ENCODE measurements at places on chromosomes 1 and 21.

GRCh38 chr1:218942431-218942830, 231.2 kb upstream of the LYPLAL1 start:
- DNase-seq: no peak

GRCh38 chr1:201795066-201795465, 33.9 kb upstream of the IPO9 start:
- DNase-seq: no peak

DNA sequence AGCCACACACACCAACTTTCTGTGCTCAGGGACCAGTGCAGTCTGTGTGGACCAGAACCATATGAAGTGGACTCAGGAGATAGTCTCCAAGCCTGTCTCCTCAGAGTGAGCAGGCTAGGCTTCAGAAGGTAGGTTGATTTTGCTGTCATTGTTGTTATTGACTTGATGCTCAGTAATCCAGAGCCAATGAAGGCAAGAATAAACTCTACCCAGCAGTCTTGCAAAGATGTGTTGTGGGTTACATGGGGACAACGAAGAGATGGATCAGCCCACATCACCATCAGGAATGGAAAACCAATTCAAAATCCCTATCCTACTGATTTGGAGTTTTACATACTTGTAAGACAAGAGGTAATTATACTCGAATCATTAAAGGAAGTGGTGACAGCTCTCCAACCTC, 37.4 kb downstream of the PHC2 start:
- no peak for DNase-seq

GRCh38 chr1:226882631-226883409, 12.4 kb downstream of the PSEN2 start:
- peak; percentile 34 for DNase-seq

GRCh38 chr1:200206761-200207160, 179.3 kb downstream of the NR5A2 start:
- DNase-seq: no peak

DNA sequence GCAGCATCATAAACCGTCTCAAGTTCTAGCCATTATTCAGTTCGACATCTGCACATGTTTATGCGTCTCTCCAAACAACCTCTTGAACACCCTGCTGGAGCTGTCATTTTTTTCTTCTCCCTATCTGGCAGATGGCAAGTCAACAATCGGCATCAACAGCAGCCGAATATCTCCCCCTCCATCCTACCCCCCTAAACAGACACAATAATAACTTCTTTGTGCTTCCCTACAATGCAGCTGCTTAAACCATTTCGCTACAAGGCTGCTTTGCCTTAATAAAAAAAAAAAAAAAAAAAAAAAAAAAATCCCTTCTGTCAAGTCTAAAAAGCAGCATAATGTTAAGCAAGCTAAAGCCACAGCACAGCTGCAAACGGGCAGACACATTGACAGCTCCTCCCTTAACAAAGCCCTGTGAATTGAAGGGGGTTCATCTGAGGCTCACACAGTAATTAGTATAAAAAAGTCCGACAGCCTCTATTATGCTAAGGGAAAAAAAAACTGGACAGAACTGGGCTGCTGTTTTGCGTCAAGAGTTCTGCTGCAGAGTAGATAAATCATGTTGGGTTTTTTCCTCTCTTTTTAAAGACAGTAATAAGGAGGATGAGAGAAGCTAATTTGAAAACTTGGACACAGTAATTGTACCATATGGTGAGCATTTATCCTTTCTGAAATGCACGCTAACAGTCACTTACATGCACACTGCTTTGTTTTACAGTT, 136.4 kb downstream of the AKT3 start:
- DNase-seq: no peak

DNA sequence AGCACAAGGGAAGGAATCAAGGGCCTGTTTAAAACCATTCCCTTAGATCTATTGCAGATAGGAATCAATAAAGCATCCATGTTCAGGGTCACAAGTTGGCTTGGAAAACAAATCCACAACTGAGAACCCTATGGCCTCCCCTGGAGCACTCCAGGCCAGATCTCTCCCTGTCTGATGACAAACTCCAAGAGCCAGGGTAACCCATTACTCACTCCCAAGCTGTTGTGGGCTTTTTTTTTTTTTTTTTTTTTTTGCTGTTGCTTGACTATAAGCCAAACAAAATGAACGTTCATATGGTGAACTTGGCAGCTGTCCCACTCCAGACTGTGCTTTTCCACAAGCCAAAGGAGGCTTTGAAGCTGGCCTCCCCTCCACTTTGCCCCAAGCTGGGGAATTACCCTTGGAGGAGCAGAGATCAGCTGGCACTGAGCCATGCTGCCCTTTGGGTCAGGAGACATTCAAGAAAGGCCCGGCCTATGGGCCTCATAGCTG, 35.7 kb upstream of the VAV3 start:
- DNase-seq: no peak

- DNase-seq: no peak
These were observed 59.0 kb upstream of the RAVER2 start for GRCh38 chr1:64685765-64686341.

DNA sequence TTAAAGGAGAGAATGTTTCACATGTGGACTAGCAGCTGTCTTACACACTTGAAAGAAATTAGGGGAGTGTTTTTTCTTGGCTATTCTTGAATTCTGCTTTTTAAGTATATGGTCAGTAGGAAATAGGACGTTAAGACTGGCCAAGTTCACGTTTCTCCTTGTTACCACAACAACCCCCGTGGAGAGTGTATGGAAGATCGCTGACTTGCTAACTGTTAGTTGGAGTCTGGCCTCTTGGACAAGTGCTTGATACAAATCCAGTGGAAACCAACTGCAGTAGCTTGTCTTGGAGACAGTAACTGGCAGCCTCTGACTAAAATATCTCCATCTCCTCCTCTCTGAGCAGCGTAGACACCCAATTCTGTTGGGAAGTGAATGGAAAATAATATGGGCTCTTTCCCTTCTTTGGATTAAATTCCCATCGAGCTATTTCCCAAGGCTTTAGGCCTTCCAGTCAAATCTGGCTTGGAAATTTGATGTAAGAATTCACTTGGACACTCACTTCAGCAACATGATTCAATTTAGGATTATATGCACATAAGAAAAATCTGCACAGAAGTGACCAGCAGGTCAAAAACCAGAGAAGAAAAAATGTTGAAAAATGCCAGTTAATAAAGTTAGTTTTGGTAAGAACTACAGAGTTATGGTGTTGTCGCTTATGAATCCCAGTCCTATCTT, 3.6 kb upstream of the NFIA start:
- no peak for DNase-seq

DNA sequence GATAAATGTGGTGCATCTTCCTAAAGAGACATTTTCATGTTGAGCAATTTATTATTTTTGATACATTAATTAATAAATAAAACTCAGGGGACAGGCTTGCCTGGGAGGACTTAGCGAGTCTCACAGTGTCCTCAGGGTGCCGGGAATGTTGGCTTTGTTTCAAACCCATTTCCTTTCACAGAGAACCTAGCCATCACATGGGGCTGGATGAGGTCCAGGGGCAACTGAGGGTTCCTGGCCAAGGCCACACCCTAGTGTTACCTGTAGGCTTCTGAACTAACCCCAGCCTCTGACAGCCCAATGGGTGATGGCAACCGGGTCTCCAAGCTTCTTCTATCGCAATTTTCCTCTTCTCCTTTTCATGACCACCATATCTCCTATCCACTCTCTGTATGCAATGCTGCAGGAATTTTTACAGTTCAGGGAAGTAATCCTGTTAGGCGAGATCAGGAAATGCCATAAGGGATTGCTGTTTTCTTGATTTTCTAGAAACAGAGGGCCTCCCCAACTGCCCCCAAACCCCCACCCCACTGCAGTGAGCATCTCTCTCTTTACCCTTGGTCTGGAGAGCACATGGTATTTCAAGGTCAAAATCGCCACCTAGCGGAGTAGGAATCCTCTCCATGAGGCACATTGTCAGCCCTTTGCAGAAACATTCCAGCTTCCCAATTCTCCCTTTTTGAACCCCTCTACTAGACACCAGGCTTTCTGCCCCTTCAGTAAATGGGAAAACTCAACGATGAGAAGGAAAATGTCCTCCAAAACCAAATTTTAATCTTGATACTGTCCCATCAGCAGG, 22.1 kb upstream of the SMYD3 start:
- no peak for DNase-seq

DNA sequence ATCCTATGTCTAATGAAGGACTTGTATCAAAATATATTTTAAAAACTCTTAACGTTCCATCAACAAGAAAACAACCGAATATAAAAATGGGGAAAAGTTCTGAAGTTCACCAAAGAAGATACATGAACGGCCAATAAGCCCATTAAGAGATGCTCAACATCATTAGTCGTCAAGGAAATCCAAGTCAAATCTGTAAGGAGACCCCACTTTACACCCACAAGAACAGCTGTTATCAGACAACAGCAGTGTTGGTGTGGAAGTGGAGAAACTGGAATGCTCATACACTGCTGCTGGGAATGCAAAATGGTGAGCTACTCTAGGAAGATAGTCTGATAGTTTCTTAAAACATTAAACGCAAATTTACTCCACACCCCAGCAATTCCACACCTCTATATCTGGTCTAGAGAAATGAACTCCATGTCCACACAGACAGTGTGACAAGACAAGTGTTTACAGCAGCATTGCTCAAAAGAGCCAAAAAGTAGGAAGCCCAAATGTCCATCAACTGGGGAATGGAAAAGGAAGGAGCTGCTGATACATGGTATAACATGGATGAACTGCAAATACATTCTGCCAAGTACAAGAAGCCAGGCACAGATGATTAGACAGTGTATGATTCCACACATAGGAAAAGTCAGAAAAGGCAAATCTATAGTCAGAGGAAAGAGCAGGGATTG, 18.5 kb downstream of the UBE2G2 start:
- DNase-seq: no peak

- peak; percentile 42 for DNase-seq
These were observed 3.1 kb downstream of the TRAF5 start for GRCh38 chr1:211329764-211330201.

- DNase-seq: no peak
These were observed 248.1 kb upstream of the RAB4A start for GRCh38 chr1:229022595-229023333.

- DNase-seq: no peak
These were observed 268.2 kb upstream of the NR5A2 start for GRCh38 chr1:199759268-199759730.

DNA sequence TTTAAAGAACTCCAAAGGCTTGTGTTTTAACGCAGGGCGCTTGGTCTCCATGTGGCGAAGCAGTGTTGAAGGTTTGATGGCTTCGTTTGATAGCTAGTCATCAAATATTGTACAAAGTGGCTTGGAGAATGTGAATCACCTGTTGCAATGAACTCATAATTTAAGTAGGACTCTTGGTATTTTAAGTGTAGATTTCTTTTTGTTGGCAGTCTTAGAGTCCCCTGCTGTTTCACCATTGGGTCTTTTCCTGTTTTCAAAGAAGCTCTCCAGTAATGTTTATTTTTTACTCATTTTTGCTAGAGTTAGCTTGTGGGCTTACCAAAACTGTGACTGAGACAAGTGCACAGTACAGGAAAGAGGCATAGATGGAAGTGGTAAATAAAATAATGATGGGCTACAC, 26.2 kb downstream of the RASAL2 start:
- no peak for DNase-seq

GRCh38 chr21:32312976-32313375, 14.3 kb downstream of the MRAP start:
- DNase-seq: no peak

DNA sequence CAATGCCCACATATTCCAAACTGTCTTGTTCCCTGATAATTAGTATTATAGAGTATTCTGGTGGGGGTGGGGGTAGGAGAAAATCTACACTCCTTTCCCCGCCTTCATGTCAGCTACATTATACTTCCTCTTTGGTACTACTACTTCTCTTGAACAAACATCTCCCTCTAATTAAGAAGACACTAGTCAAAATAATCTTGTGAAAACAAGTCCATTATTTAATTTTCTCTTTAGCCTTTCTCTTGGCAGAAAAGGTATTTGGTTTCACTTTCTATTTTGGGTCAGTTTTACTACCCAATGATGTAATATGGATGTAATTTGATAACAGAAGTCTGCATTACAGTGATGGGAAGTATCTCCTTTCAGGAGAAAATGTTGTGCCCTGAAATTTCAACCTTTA, 22.5 kb downstream of the NTMT2 start:
- DNase-seq: no peak

- DNase-seq: no peak
These were observed 45.9 kb downstream of the CLEC20A start for GRCh38 chr1:178450871-178451270.

GRCh38 chr1:29233693-29234092, 2.6 kb upstream of the PTPRU start:
- DNase-seq: no peak

- DNase-seq: no peak
These were observed 80.3 kb downstream of the NENF start for GRCh38 chr1:212512816-212513559.

- no peak for DNase-seq
These were observed 3.7 kb upstream of the SLC1A7 start for GRCh38 chr1:53145942-53146708.

GRCh38 chr1:112720800-112721199, 5.7 kb upstream of the PPM1J start:
- no peak for DNase-seq

GRCh38 chr1:214917081-214917635, 165.4 kb upstream of the KCNK2 start:
- no peak for DNase-seq

DNA sequence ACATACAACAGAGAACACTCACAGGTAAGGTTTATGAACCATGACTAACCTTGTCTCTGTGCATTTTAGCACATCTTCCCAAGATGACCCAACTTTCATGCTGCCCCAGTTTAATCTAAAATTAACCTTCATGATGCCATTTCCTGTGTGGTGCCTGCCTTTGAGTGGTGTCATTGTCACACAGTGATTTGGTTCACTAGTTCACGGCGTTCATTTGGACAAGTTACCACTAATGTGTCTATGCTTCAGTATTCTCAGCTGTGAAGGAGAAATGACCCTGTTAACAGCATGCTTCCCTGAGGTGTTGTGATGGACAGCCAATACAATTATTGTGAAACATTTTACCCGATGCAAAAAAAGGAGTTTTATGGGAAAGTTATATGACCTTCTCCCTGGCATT, 693.1 kb downstream of the RWDD3 start:
- DNase-seq: no peak

GRCh38 chr1:235838021-235838420, 28.7 kb downstream of the LYST start:
- no peak for DNase-seq

GRCh38 chr1:36555041-36555440, 72.3 kb upstream of the CSF3R start:
- DNase-seq: no peak

All from CD4-positive, alpha-beta T cell treated with Interleukin-17A for 4 hours (primary cell).